ENCODE measurements at places on chromosomes 6 and 20. TPM values are rescaled to one million over a fixed set of nuclear protein-coding genes. Genes with fewer than 3 reads are reported as not detected.

C6orf52 gene
- total RNA-seq, result 0.26 TPM

MAS1 gene
- total RNA-seq, result not detected

VSTM2L gene
- total RNA-seq, result 0.20 TPM

MROH8 gene
- total RNA-seq, result 0.28 TPM

GRCh38 chr20:47217482-47218446 is 138.7 kb downstream of the ZMYND8 start:
- no peak for DNase-seq

DNA sequence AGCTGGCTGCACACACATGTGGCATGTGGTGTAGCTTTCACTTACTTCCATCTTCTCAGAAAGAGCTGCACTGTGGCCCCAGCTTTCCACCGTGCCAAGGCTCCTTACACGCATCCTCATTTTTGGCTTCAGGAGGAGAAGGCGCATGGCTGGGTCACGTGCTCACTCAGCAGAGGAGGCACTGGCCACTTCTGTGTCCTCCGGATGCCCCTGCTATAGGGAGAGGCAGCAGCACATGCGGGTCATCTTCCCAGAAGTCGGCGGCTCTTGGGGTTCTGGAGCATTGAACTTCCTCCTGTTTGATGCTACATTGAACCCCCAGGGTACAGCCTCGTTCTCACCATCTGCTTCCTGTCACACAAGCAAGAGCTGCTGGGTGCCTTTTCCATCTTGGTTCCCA is 111.3 kb downstream of the FAM120B start:
- DNase-seq, result no peak

- DNase-seq, result no peak
These were observed 6.3 kb upstream of the PLTP start for GRCh38 chr20:45918182-45918737.

Measured in pulmonary artery endothelial cell (primary cell).